ENCODE measurements at places on chromosomes 13 and 19. TPM values are rescaled to one million over a fixed set of nuclear protein-coding genes. Genes with fewer than 3 reads are reported as not detected.

Gene ZNF135
- 2.4 TPM for total RNA-seq

- peaks cover 25% of the 10 kb centered on the region for H3K27me3 ChIP-seq
- no peak for DNase-seq
- H3K27ac ChIP-seq, result no peak overlapping the region
- H3K4me1 ChIP-seq, result peaks cover 4% of the 10 kb centered on the region
- no peaks in the 10 kb centered on the region for H3K36me3 ChIP-seq
Measured at GRCh38 chr19:50184196-50184595, 19.2 kb upstream of the MYH14 start.

GRCh38 chr19:5103061-5103701, 134.3 kb downstream of the KDM4B start:
- DNase-seq, result no peak
- H3K27ac ChIP-seq, result no peak overlapping the region
- H3K27me3 ChIP-seq, result no peaks in the 10 kb centered on the region
- H3K4me3 ChIP-seq, result no peak overlapping the region
- no peaks in the 10 kb centered on the region for H3K4me1 ChIP-seq

GRCh38 chr13:67094952-67095351, 135.2 kb downstream of the PCDH9 start:
- no peak overlapping the region for H3K4me3 ChIP-seq
- no peak overlapping the region for H3K27ac ChIP-seq
- no peak for DNase-seq
- H3K36me3 ChIP-seq, result no peaks in the 10 kb centered on the region
- no peaks in the 10 kb centered on the region for H3K27me3 ChIP-seq

DNA sequence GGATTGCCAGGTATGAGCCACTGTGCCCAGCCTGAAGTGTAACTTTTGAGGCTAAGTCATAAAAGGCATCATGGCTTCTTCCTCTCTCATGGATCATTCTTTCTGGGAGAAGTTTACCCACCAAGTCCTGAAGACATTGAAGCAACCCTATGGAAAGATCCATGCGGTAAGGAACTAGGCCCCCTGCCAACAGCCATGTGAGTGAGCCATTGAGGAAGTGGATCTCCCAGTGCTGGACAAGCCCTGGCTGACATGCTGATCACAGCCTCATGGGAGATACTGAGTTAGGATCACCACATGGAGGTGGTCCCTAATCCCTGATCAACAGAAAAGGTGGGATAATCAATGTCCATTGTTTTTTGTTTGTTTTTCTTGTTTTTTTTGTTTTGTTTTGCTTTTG, 3.3 kb upstream of the NUDT19 start:
- H3K27me3 ChIP-seq, result no peaks in the 10 kb centered on the region
- no peak overlapping the region for H3K27ac ChIP-seq
- no peak for DNase-seq
- no peak overlapping the region for H3K4me3 ChIP-seq
- peaks cover 19% of the 10 kb centered on the region for H3K4me1 ChIP-seq

DNA sequence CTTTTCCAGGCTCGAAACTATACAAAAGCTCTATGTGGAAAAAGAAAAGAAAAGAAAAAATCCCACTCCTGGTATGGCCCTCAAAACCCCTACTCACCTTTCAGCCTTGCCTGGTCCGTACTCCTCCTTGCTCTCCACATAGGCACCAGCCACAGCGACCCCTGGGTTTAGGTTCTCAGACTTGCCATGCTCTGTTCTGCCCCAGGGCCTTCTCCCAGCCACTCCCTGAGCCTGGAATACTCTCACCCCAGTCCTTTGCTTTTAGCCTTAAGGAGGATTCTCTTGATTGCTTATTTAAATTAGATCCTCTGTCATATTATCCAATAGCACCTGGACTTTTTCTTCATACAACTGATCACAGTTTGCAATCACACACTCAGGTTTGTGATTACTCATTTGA, 522.5 kb downstream of the DIAPH3 start:
- DNase-seq, result no peak
- H3K4me1 ChIP-seq, result no peaks in the 10 kb centered on the region
- H3K4me3 ChIP-seq, result no peak overlapping the region

- H3K4me3 ChIP-seq, result no peak within 1 kb of the TSS
- H3K27ac ChIP-seq, result no peak within 1 kb of the TSS
- peaks cover 10% of the 10 kb centered on the region for H3K4me1 ChIP-seq
- H3K36me3 ChIP-seq, result no peaks in the 10 kb centered on the region
- H3K27me3 ChIP-seq, result peaks cover 72% of the 10 kb centered on the region
Measured at GRCh38 chr13:23570099-23570920, at the start of gene TNFRSF19. TSS of gene TNFRSF19 (plus strand) at chr13:23570412. CDS start at chr13:23590184, 19,772 bp downstream.

DNA sequence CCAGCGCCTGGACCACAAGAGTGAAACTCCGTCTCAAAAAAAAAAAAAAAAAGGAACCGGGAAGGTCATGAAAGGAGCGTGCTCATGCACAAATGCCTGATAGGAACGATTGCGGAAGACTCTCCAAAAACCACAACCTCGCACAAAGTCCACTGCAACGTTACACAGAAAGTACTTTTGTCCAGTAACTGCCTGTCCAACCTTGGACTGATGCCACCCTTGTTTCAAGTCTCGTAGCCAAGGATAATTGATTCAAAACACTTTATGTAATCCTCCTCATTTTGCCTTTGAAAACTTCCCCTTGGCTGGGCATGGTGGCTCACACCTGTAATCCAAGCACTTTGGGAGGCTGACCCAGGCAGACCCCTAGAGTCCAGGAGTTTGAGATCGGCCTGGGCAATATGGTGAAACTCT, 13.7 kb downstream of the LGALS7 start:
- H3K27ac ChIP-seq, result no peak overlapping the region
- H3K4me3 ChIP-seq, result no peak overlapping the region
- no peak for DNase-seq

- H3K4me3 ChIP-seq, result no peak overlapping the region
- H3K36me3 ChIP-seq, result no peaks in the 10 kb centered on the region
- peaks cover 3% of the 10 kb centered on the region for H3K4me1 ChIP-seq
- no peak overlapping the region for H3K27ac ChIP-seq
- peaks cover 41% of the 10 kb centered on the region for H3K27me3 ChIP-seq
- DNase-seq, result no peak
Measured at GRCh38 chr13:110280985-110281688, 25.8 kb downstream of the COL4A1 start.

All from activated naive CD8-positive, alpha-beta T cell treated with anti-CD3 and anti-CD28 coated beads for 36 hours (primary cell).